Ammon's horn (tissue), 1 donor: ENCODE measurements at places on chromosomes 4 and X.

DNA sequence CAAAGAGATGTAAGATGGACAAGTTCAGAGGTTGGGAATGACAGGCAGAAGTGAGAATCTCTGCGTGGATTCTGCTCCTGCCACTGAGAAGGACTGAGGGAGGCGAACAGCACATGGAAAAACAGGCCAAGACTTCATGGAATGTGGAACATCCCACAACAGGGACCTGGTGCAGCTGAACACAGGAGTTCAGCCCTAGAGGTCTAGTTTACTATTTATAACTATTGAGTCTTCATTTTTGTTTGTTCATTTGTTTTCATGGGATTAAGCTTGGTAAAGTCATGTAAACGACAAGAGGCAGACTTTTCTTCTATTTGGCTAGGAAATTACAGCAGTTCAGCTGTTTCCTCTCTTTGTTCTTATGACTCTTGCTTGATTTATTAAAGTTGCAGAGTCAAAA lies 234.5 kb downstream of the MAML3 start:
- no peak for DNase-seq

- no peak for DNase-seq
Measured at GRCh38 chr4:155608225-155608885, 58.3 kb upstream of the GUCY1A1 start.

DNA sequence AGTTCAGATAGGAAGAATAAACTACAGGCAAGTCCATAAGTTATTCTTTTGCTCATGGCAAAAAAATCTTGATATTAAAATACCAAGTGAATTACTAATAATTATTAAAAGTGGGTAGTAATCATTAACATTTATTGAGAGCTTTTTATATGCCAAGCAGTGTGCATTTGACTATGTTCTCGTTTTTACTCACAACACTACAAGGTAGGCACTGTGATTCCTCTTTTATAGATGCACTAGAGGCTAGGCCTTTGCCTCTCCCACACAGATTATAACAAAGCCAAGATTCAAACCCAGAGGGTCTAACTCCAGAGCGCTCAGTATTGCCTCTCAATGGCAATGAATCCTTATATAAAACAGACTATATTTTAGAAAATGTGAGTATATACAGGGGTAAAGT lies 254.2 kb downstream of the NAF1 start:
- DNase-seq: no peak

- peak; percentile 55 for DNase-seq
Measured at GRCh38 chrX:41085878-41086626, 807 bp downstream of the USP9X start.

DNA sequence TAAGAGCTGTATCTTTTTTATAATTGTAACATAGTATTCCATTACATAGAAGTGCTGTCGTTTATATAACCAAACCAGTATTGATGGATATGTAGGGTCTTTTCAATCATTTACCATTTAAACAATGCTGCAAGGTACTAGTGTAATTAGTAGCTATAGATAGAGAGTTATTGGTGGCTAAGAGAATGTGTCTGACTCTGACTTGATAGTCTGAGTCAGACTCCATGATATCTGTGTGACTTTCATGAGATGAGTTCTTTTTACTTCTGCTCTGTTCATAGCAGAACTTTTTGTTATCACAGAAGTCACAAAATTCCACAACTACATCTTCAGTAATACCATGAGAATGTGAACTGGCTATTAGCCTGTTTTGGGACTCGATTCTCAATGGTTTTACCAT lies 150.6 kb downstream of the FHIP1A start:
- no peak for DNase-seq

- no peak for DNase-seq
Measured at GRCh38 chrX:19440713-19441112, 74.6 kb downstream of the MAP3K15 start.

DNA sequence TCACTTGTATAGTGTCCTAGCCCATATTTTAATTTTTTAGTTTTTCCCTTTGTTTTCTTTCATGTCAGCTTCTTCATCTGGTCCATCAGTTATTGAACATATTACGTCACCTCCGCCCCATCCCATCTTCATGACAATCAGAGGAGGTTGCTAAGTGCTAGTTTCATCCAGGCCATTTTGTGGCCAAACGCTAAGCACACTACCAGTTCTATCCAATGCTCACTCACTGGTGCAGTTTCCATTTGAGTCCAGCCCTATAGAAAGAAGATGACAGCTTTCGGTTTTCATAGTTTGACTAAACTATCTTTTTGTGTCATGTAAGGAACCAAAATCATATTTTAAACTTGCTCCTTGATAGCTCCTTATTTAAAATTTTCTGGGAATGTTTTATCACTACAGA lies 304.2 kb downstream of the TENM3 start:
- no peak for DNase-seq

GRCh38 chr4:24179201-24179840 lies 289.5 kb upstream of the PPARGC1A start:
- DNase-seq: no peak
